ENCODE measurements at places on chromosomes 12 and 14.

- no peak for DNase-seq
These were observed 189.2 kb upstream of the RASSF8 start for GRCh38 chr12:25769082-25769945.

- no peak for DNase-seq
These were observed 29.4 kb upstream of the FBRSL1 start for GRCh38 chr12:132460571-132460970.

- DNase-seq, result peak; percentile 43
These were observed 27.5 kb downstream of the HVCN1 start for GRCh38 chr12:110661337-110661972.

- no peak for DNase-seq
These were observed 78.7 kb downstream of the KIF21A start for GRCh38 chr12:39364196-39364595.

GRCh38 chr12:17928708-17929366, 161.2 kb downstream of the RERGL start:
- no peak for DNase-seq

DNA sequence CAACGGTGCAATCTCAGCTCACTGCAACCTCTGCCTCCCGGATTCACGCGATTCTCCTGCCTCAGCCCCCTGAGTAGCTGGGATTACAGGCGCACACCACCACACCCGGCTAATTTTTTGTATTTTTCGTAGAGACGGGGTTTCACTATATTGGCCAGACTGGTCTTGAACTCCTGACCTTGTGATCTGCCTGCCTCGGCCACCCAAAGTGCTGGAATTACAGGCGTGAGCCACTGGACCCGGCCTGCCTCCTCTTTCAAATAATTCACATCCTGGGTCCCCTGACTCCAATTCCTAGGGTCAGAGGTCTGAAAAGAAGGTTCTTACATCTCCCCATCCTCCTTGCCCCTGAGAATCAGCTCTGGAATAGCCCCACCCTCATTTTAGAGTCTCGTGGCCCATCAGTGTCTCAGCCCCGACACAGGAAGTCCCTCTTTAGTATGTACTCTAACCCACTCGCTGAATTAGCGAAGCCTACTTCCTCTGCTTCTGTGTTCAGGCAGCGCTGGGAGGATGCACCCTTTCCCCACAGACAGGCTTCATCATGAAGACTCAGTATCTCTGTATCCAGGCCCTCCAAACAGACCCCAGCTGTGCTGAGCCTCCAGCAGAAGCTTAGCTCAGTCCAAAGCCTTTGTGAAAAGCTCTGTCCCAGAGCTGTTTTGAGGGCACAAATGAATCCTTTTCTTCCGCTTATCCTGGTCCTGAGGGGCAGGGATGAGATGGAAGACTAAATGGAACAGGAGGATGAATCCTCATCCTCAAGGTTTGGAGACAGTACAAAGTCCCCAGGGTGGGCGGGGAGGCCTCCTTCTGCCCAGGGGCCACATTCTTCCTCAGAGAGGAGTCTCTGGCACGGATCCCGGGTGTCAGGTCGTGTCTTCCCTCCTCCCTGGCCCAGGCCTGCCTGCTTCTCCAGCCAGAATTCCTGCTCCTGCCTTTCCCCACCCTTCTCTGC, 3.5 kb downstream of the LPAR5 start:
- peak; percentile 59 for DNase-seq

- DNase-seq, result no peak
These were observed 8.6 kb upstream of the ETFBKMT start for GRCh38 chr12:31650918-31651317.

All from activated CD4-positive, alpha-beta T cell treated with anti-CD3 and anti-CD28 coated beads, Interleukin-2, amount 50 U/mL, for 16 hours (primary cell).